ENCODE measurements at places on chromosomes 4 and X.
A peak's percentile ranks its signal among the peaks of the same experiment; 100 is the strongest.

GRCh38 chr4:46146993-46147392, 23.1 kb upstream of the GABRG1 start:
- no peak for DNase-seq

- DNase-seq: no peak
These were observed 22.0 kb upstream of the PGRMC2 start for GRCh38 chr4:128309585-128309984.

DNA sequence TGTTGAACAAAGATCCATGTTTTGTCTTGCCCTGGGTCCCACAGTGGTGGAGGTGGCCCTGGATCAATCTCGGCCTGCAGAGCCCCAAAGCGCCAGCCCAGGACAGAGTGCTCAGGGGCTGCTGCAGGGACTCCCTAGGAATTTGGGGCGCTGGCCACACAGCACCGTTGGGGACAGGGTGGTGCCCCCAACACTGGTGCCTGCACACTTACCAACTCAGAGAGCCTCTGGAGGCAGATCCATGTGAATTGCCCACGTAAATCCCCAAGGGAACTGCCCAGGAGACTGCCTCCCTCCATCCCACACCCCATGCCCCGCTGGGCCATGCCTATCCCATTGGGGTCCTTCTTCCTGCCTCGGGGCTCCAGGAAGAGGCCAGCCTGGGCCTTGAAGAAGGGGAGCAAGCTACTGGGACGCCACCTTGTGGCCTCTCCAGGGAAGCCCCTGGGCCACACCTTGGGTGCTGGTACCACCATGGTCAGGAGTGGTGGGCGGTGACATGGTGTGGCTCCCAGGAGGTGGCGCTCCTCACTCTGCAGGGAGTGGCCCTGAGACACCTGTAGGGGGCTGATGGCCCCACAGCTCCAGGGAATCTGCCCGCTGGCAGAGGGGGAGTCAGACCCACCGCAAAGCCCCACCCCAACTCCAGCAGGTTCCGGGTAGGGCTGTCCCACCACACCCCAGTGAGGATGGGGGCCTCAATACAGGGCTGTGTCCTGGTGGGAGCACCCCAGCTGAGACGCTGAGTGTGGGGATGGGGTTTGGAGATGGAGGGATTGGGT, 22.8 kb downstream of the CFAP99 start:
- peak; percentile 70 for DNase-seq

- DNase-seq: no peak
These were observed 456.9 kb downstream of the CCSER1 start for GRCh38 chr4:90584051-90584450.

DNA sequence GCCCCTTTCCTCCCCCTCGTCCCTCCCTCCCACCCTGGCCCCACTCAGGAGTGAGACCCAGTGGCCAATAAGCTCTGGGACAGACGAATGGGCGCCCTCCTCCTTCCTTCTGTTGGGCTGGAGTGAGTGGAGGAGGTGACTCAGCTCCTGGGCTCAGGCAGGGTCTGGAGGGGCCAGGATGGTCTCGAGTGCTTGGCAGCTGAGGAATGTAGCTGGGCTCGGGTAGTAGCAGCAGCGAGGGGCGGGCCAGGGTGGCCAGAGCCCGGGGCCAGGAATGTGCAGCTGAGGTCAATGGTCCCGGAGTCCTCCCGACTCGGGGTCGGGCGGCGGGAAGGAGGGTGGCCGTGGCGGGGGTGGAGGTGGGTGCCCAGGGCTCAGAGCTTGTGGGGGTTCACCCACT, 15.0 kb downstream of the G6PD start:
- peak; percentile 61 for DNase-seq

DNA sequence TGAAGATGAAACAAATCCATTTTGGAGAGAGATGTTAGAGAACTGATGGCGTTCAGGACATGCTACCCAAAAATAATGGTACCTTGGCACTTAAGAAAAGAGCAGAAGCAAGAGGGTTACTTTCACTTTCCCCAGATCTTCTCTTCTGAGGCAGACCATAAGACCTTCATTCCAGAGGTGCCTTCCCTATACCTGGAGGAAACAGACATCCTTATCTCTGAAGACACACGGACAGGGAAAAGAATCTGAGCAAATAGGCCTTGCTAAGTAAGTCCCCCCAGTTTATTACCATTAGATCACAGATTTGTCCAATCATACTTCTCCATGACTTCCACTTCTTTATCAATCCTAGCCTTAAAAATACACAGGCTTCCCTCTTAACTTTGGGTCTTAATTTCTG, 2.0 kb upstream of the FGF2 start:
- no peak for DNase-seq

DNA sequence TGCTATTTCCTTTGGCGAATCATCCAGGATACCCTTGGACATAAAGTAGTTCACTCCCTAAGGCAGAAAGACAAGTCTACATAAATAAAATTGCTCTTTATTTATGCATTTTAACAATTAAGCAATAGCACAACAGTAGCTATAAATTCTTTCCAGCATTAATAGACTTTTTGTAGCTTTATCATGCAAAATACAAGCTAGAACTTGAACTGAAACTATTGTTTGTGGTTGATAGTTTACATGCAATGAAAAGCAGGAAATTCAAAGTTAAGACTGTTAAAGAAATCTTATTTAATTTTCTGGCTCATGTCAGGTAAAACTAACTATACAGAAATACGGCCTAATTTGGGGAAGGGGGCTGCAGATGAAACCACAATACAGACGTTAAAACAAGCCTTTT, 42.3 kb downstream of the FBXO8 start:
- no peak for DNase-seq

GRCh38 chrX:8813036-8813435, 11.9 kb upstream of the FAM9A start:
- no peak for DNase-seq

DNA sequence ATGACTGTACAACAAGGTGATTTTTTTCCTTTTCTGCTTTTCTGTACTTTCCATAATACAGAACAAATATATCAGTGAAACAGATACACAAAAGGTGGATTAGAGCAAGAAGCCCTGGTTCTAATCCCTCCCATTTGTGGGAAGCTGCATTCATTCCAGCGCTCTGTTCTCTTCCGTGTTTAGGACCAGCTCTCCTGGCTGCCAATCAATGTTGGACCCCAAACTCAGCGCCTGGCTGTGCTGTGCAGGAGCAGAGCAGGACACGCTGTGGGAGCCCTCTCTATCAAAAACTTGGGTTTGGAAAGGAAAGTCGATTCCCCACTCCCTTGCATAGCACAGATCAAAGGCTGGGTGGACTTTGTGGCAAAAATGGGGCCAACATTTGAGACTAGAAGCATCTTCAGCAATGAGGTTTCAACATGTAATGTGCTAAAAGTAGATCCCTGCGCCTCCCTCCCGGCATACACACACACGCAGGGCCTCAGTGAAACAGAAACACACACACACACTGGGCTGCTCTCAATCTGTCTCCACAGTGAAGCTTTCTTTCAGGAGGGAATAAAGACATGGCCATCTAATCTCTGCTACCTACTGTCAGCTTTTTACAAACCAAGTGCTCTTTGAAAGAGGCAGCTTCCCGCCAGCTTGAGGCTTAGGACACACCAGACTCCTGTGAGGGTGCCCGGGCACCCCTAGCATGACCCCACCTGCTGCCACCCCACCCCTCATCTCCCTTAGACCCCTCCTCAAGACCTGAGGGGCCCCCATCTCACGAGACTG, 12.2 kb downstream of the WDR1 start:
- no peak for DNase-seq

Measured in cardiac fibroblast (primary cell).